NK-92 treated with Interleukin-12 subunit alpha and Interleukin-12 subunit beta, amount 100 ng/mL, for 24 hours (cell line): ENCODE measurements at places on chromosomes 16 and 17.

DNA sequence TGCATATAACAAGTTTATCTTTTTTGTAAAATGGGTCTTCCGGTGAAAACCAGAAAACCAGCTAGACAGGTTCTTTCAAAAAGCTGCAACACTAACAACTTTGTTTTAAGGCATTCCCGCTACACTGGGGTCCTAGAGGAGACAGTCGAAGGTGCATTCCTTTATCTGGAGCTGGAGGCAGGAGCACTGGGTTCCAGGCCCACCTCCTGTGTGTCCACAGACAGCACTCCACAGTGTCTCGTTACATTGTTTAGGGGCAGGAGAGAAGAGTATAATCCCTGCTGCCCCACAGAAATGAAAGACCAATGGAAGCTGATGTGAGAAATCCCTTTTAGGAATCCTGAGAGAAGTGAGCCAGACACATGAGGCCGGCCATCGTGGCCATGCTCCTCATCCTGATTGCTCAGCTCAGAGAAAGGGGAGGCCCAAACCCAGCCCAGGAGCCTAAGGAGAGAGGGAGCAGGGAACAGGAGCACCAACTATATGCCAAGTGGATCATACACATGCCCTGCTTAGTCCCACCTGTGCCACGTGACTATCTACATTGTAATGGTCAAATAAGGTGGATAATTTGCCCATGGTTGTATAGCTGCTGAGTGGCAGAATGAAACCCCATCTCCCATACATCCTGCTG, 59.5 kb downstream of the CCDC182 start:
- DNase-seq, result no peak

GRCh38 chr17:57636985-57637665, 108.0 kb downstream of the CCDC182 start:
- no peak for DNase-seq

GRCh38 chr17:19306160-19307111, 56.1 kb downstream of the B9D1 start:
- no peak for DNase-seq

GRCh38 chr17:77424585-77425344, 284.0 kb downstream of the SEC14L1 start:
- no peak for DNase-seq
